ENCODE measurements at places on chromosomes 6 and 20.

GRCh38 chr6:30914854-30915590 lies 984 bp downstream of the VARS2 start:
- DNase-seq = no peak

GRCh38 chr6:33277663-33278391 lies 904 bp downstream of the B3GALT4 start:
- DNase-seq = no peak

DNA sequence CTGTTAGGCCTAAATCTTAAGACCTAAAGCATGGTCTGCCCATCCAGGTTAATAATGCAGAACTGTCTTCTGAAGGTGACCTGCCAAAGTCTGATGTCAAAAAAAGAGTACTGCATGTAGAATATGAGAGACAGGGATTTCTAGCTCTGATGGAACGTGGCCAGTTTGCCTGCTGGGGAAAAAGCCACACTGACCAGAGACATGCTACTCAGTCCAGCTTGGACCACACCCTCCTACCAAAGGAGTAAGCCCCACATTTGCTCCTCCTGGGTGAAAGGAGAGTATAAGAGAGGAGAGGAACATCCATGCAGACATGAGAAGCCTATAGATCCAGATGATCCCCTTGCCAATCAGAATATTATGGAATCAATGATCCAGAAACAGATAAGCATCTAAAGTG lies 229.9 kb upstream of the RUNX2 start:
- DNase-seq = no peak

DNA sequence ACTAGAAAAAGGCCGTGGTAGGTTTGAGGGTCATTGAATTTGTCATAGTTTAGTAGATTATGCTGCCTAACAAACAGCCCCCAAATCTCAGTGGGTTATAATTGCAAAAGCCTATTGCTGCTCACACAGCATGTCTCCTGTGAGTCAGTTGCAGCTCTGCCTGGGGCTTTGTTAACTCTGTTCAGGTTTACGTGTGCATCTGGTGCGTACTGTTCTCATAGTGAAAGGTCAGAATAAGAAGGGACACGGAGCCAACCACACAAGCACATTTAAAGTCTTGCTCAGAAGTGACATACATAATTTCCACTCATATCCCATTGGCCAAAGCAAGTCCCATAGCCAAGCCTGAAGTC lies 48.1 kb upstream of the BMP2 start:
- no peak for DNase-seq

DNA sequence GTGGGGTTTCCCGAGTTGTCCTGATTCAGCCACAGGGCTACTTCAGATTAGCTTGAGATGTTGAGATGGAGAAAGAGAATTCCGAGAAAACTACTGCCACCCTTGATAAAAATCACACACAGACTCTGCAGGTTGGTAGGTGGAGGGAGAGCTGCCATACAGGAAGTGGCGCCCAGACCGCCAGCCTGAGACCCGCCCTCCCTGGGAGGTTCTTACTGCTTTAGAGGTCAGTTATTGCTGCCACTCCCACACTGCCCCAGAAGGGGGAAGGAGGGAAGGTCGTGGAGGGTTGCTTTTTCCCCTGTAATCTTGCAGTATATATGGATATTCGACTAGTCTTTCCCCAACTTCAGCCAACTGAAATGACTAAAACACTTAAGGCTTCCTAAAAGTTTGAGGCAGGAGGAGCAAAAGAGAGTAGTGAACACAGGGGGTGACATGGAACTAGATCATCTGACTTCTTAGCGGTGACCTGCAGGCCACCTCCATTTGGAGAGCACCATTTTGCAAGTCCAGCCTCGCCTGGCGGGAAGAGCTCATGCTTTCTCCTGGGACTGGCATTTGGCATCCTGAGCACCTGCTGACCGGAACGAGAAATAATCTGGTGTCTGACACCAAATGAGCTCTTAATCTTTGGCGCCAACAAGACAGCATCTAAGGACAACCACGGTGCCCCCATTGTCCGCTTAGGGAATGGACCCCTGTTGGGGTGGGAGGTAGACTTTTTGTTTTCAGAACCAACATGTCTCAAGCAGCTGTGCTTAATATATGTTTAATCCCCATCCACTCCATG lies 35.7 kb upstream of the SLC22A1 start:
- no peak for DNase-seq

DNA sequence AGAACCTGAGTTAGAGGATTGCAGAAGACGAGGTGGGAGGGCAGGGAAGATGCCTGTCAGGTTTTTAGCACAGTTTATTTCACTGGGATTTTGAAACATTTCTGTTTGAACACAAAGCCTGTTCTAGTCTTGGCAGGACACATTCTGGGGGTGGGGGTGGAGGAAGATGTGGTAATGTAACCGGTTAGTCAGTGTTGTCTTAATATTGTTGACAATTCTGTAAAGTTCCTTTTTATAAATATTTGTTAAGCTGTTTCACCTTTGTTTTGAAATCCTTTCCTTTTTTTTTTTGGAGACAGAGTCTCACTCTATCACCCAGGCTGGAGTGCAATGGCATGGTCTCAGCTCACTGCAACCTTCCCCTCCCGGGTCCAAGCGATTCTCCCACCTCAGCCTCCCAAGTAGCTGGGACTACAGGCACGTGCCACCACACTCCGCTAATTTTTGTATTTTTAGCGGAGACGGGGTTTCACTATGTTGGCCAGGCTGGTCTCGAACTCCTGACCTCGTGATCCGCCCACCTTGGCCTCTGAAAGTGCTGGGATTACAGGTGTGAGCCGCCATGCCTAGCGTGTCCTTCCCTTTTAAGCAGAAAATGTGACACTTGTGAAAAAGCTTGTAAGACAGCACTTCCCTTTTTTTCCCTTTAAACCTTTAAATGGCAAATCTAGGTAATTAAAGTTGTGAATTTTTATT lies 20.2 kb downstream of the SLC9A8 start:
- no peak for DNase-seq

Data from NCI-H1930 (cell line).